ENCODE measurements at places on chromosomes 13 and 19.

DNA sequence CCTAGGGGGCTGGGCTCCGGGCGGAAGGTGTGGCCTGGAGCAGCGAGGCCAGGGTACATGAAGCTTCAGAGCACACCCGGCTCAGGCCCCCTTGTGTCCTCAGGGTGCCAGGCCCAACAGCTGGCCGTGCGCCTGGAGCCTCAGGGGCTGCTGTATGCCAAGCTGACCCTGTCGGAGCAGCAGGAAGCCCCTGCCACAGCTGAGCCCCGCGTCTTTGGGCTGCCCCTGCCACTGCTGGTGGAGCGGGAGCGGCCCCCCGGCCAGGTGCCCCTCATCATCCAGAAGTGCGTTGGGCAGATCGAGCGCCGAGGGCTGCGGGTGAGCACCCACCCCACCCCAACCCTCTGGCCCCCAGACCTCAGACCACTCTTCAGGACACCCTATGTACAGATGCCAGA, 3.2 kb downstream of the SYDE1 start:
- DNase-seq = no peak

DNA sequence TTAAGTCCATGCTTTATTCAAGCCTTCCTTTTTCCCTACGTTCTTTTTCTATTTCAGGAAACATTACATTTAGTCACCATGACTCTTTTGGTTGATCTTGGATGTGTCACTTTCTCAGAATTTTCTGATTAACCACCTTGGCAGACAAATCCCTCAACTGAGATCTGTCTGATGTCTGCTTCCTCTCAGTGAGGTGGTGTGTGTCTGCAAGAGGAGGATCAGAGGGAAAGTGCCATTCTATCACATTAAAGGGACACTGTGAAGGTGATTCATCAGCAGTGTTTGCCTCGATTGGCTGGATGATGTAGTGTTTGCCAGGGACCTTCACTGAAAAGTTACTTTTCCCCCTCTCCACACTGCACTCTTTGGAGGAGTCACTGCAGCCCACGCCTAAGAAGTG, 3.0 kb upstream of the CCNP start:
- no peak for DNase-seq

DNA sequence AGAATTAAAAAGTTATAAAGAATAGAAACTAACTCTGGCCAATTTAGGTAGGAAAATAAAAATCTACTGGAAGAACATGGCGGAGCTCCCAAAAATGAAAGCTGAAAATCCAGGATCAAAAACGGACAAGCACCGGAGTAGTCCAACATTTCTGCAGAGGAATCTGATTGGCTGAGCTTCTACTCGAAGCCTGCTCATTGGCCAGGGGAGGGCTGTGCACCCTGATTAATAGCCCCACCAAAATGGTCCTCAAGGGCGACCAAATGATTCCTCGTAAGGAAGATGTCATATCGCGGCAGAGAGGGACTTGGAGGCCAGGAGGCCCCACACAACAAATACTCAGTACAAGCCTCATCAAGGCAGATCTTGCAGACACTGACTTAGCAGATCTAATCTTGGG, 900.7 kb downstream of the UQCRFS1 start:
- DNase-seq = no peak

GRCh38 chr13:87777387-87777786, 106.2 kb downstream of the SLITRK5 start:
- DNase-seq = no peak

DNA sequence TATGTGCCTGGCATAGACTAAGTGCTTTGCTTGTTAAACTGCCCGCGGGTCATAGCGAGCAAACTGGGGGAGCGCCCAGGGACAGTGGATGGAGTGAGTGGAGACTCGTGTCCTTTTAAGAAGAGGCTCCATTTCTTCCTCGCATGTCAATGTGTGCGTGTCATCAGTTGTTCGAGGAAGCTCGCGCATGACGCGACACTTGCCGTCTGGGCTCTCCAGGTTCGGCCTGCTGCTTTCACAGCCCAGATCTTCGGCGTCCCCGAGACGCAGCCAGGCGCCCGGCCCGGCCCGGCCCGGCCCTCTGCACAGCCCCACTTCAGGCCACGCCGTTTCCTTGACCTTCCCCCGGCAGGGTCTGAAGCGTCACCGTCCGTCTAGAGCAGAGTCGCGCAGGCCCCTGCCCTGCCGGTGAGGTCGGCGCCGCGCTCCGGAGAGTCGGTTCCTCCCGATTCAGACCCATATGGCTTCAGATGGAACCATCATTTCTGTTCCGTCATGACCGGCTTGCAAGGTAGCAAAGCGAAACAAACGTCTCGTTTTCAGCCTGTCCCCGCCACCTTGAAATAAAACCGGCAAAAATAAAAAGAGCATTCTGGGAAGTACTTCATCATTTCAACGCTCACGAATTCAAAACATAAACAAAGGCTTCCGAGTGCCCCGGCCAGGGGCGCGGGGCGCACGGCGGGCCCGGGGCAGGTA, 599 bp upstream of the ARHGEF7 start:
- no peak for DNase-seq

- no peak for DNase-seq
Observed at GRCh38 chr13:51768378-51768921, 35.5 kb downstream of the DHRS12 start.

DNA sequence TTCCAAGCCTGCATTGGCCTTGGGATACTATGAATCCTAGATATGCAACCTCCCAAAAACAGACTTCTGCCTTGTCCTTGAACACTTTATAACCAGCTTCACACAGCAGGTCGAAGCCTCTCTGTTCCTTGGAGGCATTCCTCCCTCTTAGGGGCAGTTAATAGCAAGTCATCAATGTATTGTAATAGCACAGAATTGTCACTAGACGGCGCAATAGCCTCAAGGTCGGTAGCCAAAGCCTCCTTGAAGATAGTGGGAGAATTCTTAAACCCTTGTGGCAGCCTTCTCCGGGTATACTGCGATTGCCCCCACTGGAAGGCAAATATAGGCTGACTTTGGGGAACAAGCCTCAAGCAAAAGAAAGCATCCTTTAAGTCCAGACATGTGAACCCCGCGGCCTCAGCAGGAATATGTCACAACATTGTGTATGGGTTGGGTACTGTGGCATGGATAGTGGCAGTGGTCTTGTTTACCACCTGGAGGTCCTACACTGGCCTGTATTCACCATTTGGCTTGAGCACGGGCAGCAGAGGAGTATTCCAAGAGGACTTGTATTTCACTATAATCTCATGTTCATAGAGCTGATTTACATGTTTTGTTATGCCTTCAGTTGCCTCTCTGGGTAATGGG, 61.1 kb downstream of the ZNF431 start:
- DNase-seq = peak; percentile 57

- DNase-seq = no peak
Observed at GRCh38 chr13:95226932-95227695, 74.1 kb downstream of the ABCC4 start.

- no peak for DNase-seq
Observed at GRCh38 chr19:12314553-12314952, 18.9 kb downstream of the ZNF563 start.

DNA sequence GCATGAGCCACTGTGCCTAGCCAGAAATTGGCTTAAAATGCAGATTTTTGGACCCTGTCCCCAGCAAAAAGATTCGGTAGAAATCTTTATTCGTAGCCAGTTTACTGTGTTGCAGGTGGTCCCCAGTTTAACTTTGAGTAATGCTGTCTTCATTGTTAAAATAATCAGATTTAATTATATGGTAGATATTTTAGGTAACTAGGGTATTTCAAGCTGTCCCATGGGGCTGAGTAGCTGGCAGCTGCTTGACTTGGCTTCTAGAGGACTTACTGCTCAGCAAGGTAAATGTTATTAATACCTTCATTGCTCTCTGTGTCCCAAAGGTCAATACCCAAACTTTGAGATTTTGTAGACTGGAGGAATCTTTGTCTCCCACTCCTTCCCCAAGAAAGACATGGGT, 21.1 kb downstream of the LSM14A start:
- no peak for DNase-seq

- no peak for DNase-seq
Observed at GRCh38 chr19:4357095-4357797, 13.9 kb downstream of the MPND start.

GRCh38 chr19:871446-872265, 12.2 kb downstream of the CFD start:
- DNase-seq = no peak

DNA sequence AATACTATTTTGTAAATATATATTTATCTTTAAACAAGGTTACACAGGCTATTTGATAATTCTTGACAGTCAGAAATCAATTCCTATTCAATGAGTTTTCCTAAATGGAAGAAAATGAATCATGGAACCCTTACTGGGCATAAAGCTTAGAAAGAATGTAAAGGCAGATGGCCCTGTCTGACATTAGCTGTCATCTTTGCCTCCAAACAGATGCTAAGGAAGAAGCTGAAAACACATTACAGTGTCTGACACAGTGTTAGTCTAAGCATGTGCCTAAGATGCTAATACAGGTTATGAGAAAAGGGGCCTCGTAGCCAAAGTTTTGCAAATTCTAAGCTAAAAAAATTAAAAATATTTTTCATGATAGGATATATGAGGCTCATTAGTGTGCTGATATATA, 112.8 kb downstream of the ITGBL1 start:
- no peak for DNase-seq

GRCh38 chr19:14118165-14119051, 846 bp upstream of the PRKACA start:
- DNase-seq = peak; percentile 61

GRCh38 chr13:35964863-35965180, 166.4 kb downstream of the DCLK1 start:
- peak; percentile 22 for DNase-seq

- no peak for DNase-seq
Observed at GRCh38 chr19:17504030-17504429, 7.4 kb upstream of the PGLS start.

DNA sequence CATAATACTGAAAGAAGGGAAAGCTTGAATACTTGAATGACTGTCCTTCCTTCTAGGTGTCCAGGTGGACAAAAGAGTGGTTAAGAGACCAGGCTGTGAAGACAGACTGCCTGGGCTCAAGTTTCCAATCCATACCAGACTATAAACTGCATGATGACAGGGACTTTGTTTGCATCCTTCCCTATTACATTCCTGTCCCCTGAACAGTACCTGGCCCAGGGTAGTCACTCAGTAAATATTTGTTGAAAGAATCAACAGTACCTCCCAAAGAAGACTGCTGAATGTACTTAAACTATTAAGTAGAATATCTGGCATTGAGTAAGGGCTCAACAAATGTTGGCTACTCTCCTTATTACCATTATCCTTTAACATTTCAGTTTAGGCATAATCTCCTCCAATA, 29.7 kb downstream of the MIPEP start:
- DNase-seq = no peak

DNA sequence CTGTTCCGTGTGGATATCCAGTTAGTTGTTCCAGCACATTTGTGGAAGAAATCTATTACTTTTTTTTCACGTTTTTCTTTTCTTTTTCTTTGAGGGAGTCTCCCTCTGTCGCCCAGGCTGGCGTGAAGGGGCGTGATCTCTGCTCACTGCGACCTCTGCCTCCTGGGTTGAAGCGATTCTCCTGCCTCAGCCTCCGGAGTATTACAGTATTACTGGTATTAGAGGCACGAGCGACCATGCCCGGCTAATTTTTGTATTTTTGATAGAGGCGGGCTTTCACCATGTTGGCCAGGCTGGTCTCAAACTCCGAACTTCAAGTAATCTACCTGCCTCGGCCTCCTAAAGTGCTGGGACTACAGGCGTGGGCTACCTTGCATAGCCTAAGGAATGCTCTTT, 43.6 kb downstream of the ZNF611 start:
- DNase-seq = no peak
